ENCODE measurements at places on chromosomes 5 and 9.
A peak's percentile ranks its signal among the peaks of the same experiment; 100 is the strongest.

DNA sequence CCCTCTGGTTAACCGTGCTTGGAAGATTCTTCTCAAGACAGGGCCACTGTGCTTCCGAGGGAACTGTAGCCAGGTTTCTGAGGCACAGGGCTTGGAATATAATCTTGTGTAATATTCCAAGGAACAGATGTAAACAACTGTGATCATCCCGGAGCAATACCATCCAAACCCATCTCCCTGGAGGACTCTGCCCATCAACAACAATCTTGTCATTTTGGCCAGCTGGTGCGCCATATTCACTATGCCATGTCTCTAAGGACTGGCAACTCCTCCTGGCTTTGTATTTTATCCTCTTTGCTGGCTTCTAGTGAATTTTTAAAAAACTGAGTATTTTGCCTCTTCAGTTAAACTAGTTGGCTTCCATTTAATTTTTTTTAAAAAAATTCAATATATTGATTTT, 349.3 kb downstream of the ADAMTS6 start:
- H3K27ac ChIP-seq, result no peak overlapping the region
- no peak overlapping the region for H3K4me3 ChIP-seq
- no peaks in the 10 kb centered on the region for H3K36me3 ChIP-seq

GRCh38 chr5:149217803-149218155, 53.9 kb upstream of the AFAP1L1 start:
- H3K4me3 ChIP-seq, result no peak overlapping the region
- no peaks in the 10 kb centered on the region for H3K27me3 ChIP-seq
- H3K27ac ChIP-seq, result no peak overlapping the region
- no peak for DNase-seq
- no peaks in the 10 kb centered on the region for H3K4me1 ChIP-seq

DNA sequence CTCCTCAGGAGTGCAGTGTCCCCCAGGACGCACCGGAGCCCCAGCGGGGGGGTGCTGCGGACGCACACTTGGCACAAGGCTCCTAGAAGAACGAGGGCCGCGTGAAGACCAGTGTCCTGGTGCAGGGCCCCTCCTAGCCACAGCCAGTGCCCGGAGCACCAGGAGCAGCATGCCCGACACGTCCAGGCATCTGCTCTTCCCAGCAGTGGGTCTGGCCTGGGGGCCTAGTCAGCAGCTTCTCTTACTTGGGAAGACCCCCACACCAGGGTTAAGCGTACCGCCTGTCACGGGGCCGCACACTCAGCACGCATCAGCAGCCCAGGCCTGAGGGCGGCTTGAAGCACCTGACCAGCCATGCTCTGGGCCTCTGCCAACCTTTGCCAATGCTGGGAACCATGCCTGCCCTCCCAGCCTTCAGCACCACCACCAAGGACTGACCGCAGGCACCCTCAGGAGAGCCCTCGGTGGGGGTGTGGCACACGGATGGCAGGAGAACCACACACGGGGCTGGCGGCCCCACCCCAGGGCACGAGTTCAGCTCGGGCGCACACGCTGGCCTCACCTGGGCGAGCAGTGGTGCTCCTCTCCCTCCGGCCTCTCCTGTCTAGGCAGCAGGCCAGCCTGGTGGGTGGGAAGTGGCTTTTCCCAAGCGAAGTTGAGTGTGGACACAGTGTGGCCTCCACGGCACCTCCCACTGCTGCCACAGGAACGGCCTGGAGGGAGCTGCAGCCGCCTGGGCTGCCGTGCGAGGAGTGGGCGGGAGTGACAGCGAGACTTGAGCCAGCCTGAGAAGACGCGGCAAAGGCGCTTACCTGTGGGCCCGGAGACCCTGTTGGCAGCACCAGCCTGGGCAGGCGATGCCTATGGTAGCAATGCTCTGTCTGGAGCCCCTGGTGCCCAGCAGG, 12.0 kb upstream of the AJM1 start:
- H3K4me1 ChIP-seq, result no peaks in the 10 kb centered on the region
- H3K36me3 ChIP-seq, result peaks cover 40% of the 10 kb centered on the region
- H3K4me3 ChIP-seq, result no peak overlapping the region
- no peaks in the 10 kb centered on the region for H3K27me3 ChIP-seq
- no peak for DNase-seq

- H3K4me3 ChIP-seq, result no peak overlapping the region
- H3K27me3 ChIP-seq, result no peaks in the 10 kb centered on the region
- H3K36me3 ChIP-seq, result peaks cover 52% of the 10 kb centered on the region
- peak overlapping the region; percentile 93 for H3K27ac ChIP-seq
- peaks cover 27% of the 10 kb centered on the region for H3K4me1 ChIP-seq
Observed at GRCh38 chr9:131258698-131259431, 17.4 kb downstream of the FAM78A start.

GRCh38 chr9:3359048-3359692, 166.6 kb downstream of the RFX3 start:
- H3K27me3 ChIP-seq, result no peaks in the 10 kb centered on the region
- H3K27ac ChIP-seq, result no peak overlapping the region
- no peak for DNase-seq
- H3K4me1 ChIP-seq, result no peaks in the 10 kb centered on the region
- H3K4me3 ChIP-seq, result no peak overlapping the region
- peaks cover 3% of the 10 kb centered on the region for H3K36me3 ChIP-seq

GRCh38 chr9:121156263-121156731, 45.4 kb downstream of the RAB14 start:
- no peak overlapping the region for H3K4me3 ChIP-seq
- H3K27me3 ChIP-seq, result no peaks in the 10 kb centered on the region
- DNase-seq, result no peak
- peaks cover 71% of the 10 kb centered on the region for H3K36me3 ChIP-seq
- no peaks in the 10 kb centered on the region for H3K4me1 ChIP-seq

DNA sequence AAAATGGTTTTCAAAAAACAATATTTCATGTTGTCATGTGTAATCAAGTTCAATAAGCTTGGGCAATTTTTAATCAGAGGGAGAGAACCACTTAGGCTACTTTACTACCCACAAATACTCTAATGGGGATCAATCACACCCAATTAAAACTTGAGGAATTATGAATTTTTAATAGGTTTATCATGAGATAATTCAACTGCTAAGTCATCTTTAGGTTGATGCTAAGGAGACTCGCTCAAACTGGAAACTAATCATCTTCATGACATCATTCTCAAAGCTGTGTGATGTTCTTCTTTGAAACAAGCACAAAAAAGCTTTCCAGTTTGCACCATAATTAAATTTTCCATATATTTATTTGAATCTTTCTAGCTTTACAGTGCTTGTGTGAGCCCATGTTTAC, 867.5 kb downstream of the MAT2B start:
- H3K4me1 ChIP-seq, result no peaks in the 10 kb centered on the region
- no peak overlapping the region for H3K27ac ChIP-seq
- H3K4me3 ChIP-seq, result no peak overlapping the region

DNA sequence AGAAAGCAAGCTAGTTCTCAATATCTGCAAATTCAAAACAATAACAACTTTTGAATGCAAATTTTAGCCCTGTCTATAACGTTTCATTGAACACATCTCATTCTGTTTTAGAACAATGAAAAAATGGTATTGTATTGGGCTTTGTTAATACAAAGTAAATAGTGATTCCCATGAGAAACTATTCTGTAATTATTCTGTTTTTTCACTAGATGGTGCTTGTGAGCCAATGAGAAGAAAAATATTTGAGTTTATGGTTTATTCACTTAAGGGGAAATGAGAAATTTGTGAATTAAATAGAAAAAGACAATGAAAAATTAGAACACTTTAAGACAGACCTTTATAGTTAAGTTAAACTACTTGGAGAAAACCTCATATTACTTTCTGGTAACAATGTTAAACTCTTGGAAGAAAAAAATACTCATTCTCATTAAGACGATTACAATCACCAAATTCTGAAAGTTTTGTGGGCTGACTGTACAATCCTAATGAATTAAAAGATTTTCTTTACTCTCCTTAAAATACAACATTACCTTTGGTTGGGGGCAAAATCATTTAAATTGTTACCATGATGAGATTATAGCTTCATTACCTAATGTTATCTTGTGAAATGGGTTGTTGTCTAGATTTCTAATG, 127.0 kb downstream of the NNT start:
- no peak overlapping the region for H3K27ac ChIP-seq
- DNase-seq, result peak; percentile 7
- no peaks in the 10 kb centered on the region for H3K36me3 ChIP-seq
- no peaks in the 10 kb centered on the region for H3K27me3 ChIP-seq
- H3K4me3 ChIP-seq, result no peak overlapping the region

DNA sequence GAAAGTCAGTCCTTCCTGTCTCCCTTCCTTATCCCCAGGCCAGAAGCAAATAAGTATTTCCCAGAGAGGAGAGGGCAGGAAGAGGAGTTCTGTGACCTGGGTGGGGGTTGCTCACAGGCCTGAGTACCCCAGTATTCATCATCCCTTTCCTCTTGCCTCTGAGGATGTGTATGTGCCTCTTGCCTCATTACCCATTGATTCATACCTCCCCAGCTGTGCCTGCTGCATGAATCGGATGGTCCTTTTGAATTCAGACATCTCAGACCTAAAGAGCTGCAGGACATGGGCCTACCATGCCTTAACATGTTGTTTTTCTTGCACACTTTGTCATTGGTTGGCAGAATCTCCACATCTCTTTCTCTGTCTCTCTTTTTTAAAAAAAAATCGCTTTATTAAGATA, 112.8 kb upstream of the SHB start:
- no peaks in the 10 kb centered on the region for H3K36me3 ChIP-seq
- peaks cover 6% of the 10 kb centered on the region for H3K4me1 ChIP-seq
- no peak overlapping the region for H3K4me3 ChIP-seq
- DNase-seq, result no peak
- no peak overlapping the region for H3K27ac ChIP-seq

DNA sequence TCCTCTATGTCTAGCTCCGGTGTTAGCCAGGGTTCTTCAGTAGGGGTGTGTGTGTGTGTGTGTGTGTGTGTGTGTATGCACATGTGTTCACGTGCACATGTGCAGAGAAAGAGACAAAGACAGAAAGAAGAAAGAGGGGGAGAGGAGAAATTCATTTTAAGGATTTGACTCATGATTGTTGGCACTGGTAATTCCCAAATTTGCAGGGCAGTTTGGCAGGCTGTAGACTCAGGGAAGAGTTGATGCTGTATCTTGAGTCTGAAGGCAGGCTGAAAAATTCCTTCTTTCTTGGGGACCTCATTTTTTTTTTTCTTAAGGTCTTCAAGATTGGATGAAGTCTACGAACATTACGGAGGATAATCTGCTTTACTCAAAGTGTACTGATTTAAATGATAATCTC, 335.7 kb downstream of the NSG2 start:
- H3K4me3 ChIP-seq, result no peak overlapping the region
- H3K27ac ChIP-seq, result no peak overlapping the region
- H3K4me1 ChIP-seq, result no peaks in the 10 kb centered on the region
- no peak for DNase-seq
- H3K36me3 ChIP-seq, result no peaks in the 10 kb centered on the region

GRCh38 chr5:91556-92263, at the start of gene PLEKHG4B:
Gene PLEKHG4B, plus strand, starts transcription at chr5:92168. Its CDS starts 64 bp downstream, at chr5:92232.
- no peaks in the 10 kb centered on the region for H3K36me3 ChIP-seq
- no peak for DNase-seq
- no peak within 1 kb of the TSS for H3K4me3 ChIP-seq
- no peaks in the 10 kb centered on the region for H3K4me1 ChIP-seq
- H3K27ac ChIP-seq, result no peak within 1 kb of the TSS
- H3K27me3 ChIP-seq, result peaks cover 55% of the 10 kb centered on the region

- H3K36me3 ChIP-seq, result peaks cover 75% of the 10 kb centered on the region
- H3K4me3 ChIP-seq, result no peak overlapping the region
- H3K4me1 ChIP-seq, result no peaks in the 10 kb centered on the region
- DNase-seq, result no peak
Observed at GRCh38 chr9:92308893-92309292, 15.4 kb upstream of the IARS1 start.

- no peaks in the 10 kb centered on the region for H3K27me3 ChIP-seq
- no peaks in the 10 kb centered on the region for H3K36me3 ChIP-seq
- H3K4me1 ChIP-seq, result peaks cover 26% of the 10 kb centered on the region
Observed at GRCh38 chr5:157150995-157151394, 8.3 kb upstream of the MED7 start.

DNA sequence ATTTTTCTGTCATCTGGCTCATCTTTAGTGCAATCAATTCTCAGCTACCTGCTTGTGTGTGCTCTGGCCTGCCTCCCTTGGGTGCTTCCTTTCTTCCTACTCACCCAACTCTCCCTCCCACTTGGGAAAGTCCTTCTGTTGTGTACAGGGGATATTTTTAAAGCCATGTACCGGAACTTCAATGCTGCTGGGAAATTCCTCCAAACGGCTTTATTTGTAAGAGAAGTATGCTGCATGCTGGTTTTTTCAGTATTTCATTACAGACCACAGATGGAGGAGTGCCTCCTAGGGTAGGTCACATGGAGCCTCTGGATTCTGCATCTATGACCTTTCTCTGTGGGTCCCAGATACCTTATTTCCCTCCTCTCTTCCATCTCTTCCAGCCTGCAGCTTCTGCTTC, 5.4 kb upstream of the HMHB1 start:
- no peak for DNase-seq
- no peaks in the 10 kb centered on the region for H3K36me3 ChIP-seq
- no peaks in the 10 kb centered on the region for H3K4me1 ChIP-seq

GRCh38 chr5:68369023-68369359, 153.4 kb downstream of the PIK3R1 start:
- peaks cover 5% of the 10 kb centered on the region for H3K4me1 ChIP-seq
- no peak overlapping the region for H3K4me3 ChIP-seq
- peak overlapping the region; percentile 32 for H3K27ac ChIP-seq
- H3K27me3 ChIP-seq, result no peaks in the 10 kb centered on the region

- H3K4me1 ChIP-seq, result no peaks in the 10 kb centered on the region
- no peak for DNase-seq
- no peak overlapping the region for H3K4me3 ChIP-seq
- no peak overlapping the region for H3K27ac ChIP-seq
- no peaks in the 10 kb centered on the region for H3K36me3 ChIP-seq
Observed at GRCh38 chr9:13970018-13970417, 343.9 kb downstream of the NFIB start.

DNA sequence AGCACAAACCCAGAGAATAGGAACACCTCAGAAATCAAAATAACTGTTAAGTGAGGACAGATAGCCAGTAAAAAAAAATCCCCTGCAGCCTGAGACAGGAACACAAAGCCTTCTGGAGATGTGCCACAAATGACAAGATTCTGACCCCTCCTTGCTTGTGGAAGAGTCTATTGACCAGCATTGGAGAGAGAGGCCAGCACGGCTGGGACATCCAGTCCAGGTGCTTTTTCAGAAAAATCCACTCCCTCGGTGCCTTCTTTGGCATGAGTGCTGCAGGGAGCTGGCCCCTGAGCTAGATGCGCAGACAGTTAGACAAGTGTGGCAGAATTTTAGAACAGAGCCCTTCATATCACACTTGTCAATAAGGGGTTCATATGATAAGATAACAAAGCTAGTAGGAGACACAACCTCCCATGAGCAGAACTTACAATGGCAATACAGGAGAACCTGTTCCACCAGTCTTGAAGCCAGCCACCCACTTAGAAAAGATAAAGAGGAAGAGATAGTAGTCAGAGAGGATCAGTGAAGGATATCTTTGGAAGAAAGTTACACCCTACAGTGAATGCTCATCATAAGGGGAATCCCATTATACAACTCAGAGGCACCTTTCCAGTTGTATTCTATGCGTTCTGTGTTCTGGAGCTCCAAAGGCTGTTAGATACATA, 298.4 kb downstream of the TLE1 start:
- H3K4me1 ChIP-seq, result no peaks in the 10 kb centered on the region
- DNase-seq, result no peak
- H3K27ac ChIP-seq, result no peak overlapping the region
- no peaks in the 10 kb centered on the region for H3K36me3 ChIP-seq
- H3K27me3 ChIP-seq, result no peaks in the 10 kb centered on the region
- no peak overlapping the region for H3K4me3 ChIP-seq

GRCh38 chr5:37090781-37091180, 158.4 kb downstream of the CPLANE1 start:
- no peaks in the 10 kb centered on the region for H3K36me3 ChIP-seq
- DNase-seq, result no peak
- H3K27me3 ChIP-seq, result no peaks in the 10 kb centered on the region
